HCT116 (cell line): ENCODE measurements at places on chromosomes 6 and 20.

DNA sequence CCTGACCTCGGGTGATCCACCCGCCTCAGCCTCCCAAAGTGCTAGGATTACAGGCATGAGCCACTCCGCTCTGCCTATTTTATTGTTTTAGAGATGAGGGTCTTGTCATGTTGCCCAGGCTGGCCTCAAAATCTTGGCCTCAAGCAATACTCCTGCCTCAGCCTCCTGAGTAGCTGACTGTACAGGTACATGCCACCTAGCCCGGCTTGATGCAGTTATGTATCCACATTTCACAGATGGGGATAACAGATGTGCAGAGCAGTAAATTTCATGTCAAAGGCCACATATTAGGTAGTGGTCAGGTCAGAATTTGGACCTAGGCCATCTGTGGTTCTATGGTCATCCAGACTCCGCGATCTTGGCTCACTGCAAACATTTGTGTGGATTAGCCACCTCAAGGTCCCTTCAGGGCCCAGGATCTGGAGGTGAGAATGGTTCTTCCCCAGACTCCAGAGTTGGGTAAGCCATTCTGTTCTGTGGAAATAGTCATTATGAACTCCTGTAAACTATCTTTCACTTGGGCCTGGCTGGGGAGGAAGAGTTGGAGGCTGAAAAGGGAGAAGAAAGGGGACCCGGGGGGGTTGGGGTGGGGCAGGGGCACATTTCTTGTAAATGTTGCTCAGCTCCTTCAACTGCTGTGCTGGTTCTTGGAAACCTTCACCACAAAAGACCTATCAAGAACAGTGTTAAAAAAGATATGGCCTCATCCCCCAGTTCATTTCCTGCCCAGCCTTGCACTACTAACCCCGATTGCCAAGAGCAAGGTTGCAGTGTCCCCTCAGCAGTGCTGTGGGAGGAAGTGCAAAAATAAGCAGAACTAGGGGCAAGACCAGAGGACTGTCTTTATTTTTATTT is 13.0 kb downstream of the PIM1 start:
- DNase-seq, result no peak

GRCh38 chr20:57332105-57333089 is 2.8 kb downstream of the SPO11 start:
- DNase-seq, result no peak

DNA sequence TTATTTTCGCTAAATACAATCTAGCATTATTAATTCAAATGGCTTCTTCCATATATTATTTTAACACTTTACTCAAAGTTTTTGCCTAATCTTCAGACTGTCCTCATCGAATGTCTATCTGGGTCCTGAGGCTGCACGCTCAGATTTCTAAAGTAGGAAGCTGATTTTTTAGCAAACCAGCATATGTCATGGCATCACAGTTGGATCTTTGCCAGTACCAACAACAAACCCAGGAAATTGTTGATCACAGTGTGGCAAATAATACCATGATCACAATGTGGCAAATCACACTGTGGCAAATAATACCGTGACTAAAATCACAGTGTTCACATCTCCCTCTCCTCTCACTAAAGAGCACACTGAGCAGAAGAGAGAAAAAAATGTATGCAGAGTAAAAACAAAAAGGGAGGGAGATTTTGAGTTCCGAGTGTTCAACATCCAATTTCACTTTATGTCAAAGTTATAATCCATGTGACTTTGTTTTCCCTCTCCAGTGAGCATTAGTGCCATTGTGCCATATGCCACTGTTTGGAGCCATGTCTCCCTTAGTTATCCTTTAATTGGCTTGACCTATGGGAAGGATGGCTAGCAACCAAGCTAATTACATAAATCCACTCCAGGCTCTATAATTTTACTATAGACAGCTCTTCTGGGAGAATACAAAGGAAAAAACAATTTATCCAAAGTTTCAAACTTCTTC is 1059.6 kb downstream of the HACE1 start:
- no peak for DNase-seq

- no peak for DNase-seq
Observed at GRCh38 chr6:97401533-97401932, 118.5 kb upstream of the MMS22L start.

DNA sequence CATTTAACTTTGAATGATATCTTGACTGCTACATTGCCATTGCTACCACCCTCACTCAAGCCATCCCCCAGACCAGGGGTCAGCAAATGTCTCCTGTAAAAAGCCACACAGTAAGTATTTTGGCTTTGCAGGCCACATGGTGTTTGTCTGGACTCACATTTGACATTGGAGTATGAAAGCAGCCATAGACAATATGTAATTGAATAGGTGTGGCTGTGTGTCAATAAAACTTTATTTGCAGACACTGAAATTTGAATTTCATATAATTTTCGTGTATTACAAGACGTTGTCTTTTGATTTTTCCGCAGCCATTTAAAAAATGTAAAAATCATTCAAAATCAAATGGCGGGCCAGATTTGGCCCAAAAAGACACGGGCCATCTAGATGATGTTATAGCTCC is 36.3 kb upstream of the OCSTAMP start:
- DNase-seq, result no peak

DNA sequence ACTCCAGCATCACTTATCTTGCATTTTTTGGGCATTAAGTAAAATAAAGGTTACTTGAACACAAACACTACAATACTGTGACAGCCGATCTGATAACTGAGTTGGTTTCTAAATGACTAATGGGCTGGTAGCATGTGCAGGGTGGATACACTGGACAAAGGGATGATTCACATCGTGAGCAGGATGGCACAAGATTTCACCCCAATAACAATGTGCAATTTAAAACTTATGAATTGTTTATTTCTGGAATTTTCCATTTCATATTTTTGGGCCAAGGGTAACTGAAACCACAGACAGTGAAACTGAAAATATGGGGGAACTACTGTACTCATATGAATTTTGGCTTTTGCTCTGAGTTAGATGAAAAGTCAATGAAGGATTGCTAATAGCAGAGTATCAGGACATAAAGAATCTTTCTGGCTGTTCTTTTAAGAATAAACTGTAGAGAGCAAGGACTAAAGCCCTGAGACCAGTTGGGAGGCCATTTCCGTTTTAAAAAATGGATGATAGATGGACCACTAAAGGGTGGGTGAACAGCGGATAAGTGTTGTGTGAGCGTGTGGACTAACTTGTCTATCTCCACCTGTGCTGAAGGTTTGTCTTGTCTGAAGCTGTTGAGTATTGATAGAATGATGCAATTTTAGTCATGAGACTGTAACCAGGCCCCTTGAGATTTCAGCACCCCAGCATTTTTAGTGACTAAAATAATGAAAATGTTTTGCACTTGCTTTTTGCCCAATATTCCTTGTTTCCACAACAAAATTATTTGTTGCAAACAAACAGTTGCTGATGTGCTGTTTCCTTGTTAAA is 8.2 kb downstream of the SPINT3 start:
- DNase-seq, result no peak

DNA sequence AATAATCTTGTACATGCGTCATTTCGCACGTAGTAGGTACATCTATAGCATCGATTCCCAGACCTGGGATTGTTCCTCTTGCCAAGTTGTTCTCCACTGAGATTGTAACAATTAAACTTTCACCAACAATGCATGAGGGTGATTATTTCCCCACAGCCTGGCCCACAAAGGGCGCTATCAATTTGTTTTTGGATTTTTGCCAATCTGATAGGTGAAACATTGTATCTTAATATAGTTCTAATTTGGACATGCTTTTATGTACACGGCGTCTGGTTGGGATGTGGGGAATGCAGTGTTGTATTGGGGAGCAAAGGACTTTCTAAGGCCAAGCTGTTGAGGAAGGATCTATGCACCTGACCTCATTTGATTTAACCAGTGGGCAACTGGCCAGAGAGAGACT is 59.5 kb downstream of the VEGFA start:
- DNase-seq, result no peak

GRCh38 chr6:75103431-75103830 is 102.4 kb downstream of the COL12A1 start:
- no peak for DNase-seq

DNA sequence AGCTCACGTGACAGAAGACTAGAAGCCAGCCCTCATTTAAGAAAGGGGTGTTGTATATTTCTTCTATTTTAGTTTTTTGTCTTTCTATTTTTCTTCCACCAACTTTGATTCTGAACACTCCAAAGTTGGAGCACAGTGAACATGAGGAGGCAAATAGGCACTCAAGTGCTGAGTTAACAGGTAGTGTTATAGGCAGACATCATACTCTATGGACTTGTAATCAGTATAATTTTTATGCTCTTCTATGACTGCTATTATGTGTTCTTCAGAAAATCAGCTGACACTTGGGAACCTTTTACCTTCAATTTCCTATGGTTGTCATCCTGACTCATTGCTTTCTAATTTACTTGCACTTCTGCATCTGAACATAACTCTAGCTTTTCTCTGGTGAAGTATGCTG is 396.3 kb upstream of the EYS start:
- DNase-seq, result no peak

- peak; percentile 18 for DNase-seq
Observed at GRCh38 chr6:146041282-146041681, 12.4 kb downstream of the GRM1 start.

DNA sequence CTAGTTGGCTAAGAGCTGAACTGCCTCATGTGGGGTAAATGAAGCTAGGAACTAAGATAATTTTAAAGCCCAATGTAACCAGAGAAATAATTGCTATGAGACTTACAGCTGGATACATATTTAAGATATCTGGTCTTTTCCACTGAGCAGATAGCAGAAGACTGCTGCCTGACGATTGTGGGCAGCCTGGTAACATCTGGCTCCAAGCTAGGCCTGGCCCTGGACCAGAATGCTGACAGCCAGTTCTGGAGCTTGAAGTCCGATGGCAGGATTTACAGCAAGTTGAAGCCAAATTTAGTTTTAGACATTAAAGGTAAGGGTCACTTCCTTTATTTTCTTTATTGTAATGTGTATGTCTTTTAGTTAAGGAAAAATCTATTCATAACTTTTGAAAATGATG is 65.7 kb downstream of the RTN4IP1 start:
- no peak for DNase-seq

- DNase-seq, result no peak
Observed at GRCh38 chr20:15570156-15570555, 1003.1 kb downstream of the KIF16B start.

DNA sequence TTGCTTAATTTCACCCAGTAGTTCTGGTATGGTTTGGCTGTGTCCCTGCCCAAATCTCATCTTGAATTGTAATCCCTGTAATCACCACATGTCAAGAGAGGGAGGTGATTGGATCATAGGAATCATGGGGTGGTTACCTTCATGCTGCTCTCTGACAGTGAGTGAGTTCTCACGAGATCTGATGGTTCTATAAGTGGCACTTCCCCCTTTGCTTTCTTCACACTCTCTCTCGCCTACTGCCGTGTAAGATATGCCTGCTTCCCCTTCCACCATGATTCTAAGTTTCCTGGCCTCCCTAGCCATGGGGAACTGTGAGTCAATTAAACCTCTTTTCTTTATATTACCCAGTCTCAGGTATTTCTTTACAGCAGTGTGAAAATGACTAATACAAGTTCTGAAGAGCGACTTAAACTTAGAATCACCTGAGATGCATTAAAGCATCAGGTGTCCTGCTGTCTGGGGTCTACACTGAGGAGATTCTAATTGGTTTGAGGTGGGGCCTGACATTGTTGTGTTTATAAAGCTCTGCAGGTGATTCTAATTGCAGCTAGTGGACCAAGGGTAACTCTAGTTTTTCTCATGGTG is 82.1 kb upstream of the DTNBP1 start:
- no peak for DNase-seq

DNA sequence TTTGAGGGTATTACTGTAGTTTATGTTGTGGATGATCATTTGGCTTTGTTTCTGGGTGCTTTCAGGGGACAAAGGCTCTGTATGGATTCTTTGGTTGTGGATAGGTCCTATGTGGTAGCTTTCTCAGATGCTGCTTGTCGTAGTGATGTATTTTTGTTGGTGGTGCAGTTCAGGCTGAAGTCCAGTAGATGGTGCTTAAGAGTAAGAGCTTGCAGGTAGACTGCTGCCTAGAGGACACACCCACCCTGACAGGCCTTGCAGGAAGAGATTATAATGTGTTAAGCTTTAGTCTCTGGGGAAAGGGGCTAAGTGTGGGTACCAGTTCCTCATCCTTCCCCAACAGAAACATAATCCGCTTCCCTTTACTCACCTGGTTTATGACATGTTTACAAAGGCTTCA is 62.6 kb upstream of the ADGRB3 start:
- no peak for DNase-seq

GRCh38 chr20:62886709-62887058 is 25.1 kb upstream of the TCFL5 start:
- no peak for DNase-seq

DNA sequence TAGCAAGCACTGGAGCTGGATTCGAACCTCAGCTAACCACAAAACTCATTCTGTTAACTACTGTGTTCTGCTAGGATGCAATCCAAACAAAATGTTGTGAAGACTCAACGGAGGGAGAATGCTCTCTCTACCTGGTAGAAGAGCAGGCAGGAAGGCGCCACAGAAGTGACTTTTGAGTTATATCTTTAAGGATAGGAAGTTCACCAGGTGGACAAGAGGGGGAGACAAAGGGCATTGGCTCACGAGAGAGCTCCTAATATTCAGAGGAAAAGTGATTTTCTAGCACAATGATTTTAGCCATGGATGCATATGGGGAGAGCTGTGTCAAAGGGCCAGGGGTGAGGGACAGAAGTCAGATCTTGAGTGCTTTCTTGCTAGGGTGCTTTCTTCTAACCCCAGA is 108.4 kb upstream of the MAFB start:
- DNase-seq, result peak; percentile 23

DNA sequence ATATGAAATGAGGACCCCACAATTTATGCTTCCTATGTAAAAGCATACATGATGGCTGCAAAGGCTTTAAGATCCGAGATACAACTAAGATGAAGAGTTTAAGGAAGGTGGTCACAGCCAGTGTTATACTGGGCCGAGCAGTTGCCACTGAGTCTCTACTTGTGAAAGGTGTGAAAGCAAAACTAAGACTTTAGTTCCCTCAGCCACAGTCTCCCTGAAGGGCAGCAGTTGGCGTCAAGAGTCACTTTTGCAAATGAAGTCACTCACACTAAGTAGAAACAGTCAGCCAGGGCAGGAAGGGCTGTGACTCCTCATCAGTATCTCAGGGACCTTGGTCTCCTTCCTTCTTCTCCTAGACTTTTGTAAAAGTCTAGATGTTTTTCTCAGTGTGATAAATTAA is 191.6 kb upstream of the MCHR2 start:
- no peak for DNase-seq

DNA sequence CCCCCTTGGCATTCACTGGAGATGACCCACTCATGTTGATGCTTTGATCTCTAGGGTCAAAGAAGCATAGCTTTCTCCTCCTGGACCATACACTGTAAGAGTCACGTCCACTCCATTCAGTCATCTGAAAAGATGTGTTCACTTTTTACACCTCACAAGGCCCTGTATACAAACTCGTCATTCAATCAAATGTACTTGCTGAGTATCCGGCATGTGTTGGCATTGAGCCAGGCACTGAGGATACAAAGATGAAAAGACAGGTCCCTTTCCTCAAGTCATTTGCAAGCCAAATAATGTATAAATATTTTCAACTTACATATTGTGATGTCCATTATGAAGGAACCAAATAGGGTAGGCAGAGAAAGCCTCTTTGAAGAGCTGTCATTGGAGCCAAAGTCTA is 32.6 kb upstream of the CSNK2A1 start:
- no peak for DNase-seq
